ENCODE measurements at places on chromosomes 3 and 15.

- DNase-seq: no peak
Observed at GRCh38 chr3:62149539-62149938, 223.8 kb downstream of the FEZF2 start.

GRCh38 chr3:17129556-17129955 is 244.8 kb downstream of the PLCL2 start:
- DNase-seq: no peak

DNA sequence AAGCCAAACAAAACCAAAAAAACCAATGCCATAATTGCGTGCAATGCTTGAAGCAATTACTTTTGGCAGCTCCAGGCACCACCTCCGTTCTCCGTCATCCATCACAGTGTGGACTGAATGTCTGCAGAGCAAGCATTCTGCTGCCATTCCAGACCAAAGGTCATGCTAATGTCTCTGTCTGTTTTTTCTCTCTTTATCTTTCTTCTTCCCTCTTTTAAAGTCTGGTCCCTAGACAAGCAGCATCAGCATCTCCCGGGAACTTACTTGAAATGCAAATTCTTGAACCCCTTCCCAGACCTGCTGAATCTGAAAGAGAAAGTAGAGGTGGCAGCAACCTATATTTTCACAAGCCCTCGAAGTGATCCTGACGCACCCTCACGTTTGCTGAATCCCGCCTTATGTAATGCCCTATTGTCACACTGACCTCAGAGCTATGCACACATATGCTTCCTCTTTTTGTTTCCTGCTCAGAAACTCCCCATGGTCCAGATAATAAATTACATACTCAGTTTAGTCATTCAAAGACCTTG is 297.3 kb upstream of the PROK2 start:
- no peak for DNase-seq

- DNase-seq: no peak
Observed at GRCh38 chr15:64213646-64214045, 50.8 kb upstream of the PPIB start.

- DNase-seq: no peak
Observed at GRCh38 chr15:83927704-83928391, 273.9 kb downstream of the ADAMTSL3 start.

GRCh38 chr3:50318163-50318562 is 4.4 kb downstream of the HYAL2 start:
- no peak for DNase-seq

- no peak for DNase-seq
Observed at GRCh38 chr15:62665449-62665848, 377.1 kb upstream of the TPM1 start.

DNA sequence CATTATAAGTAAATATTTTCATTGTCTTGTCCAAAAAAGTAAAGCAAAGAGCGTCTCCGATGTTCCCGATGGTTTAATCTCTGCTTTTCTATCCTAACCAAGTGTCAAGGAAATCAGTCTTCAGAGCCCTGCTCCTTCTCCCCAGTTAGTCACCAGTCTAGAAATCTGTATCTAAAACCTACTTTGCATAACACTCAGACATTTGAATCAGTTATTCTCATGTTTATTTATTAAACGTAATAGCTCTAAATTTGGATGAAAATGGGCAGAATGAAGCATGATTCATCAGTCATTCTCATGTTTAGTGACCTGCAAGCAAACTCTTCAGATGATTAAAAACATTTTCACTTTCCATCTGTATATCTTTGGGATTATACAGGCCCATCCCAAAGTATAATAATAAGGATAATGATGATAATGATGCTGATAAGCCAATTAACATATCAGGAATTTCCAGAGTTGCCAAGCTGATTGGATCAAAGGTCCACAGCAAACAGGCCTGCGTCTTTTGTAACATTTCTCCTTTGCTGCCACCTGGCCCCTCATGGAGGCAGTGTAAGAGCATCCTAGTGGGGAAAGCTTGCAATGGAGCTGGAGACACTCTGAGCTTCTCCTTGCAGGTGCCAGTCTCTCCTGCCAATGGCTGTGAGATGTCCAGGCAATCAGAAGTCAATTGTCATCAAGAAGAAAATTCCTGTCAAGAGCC is 273.9 kb downstream of the IGSF11 start:
- peak; percentile 31 for DNase-seq

GRCh38 chr3:124383051-124383450 is 347.2 kb upstream of the UMPS start:
- no peak for DNase-seq

DNA sequence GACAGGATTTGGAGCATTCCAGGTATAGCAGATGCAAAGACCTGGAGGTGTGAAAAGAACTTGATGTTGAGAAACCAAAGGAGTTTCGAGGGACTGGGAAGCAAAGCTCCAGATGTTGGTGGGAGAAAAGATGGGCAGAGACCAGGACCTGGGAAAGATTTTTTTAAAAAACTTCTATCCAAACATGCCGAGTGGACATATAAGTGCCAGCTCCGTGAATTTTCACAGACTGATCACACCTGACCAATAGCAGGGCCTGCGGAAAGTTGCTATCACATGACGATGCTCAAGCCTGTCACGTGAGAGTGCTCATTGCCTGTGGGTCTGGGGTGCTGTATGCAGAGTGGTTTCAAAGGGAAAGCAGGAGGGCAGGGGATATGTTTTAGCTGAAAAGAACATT is 19.9 kb downstream of the SMAD6 start:
- no peak for DNase-seq

GRCh38 chr15:62647202-62647842 is 395.2 kb upstream of the TPM1 start:
- DNase-seq: peak; percentile 16

Measured in NCI-H510A treated with DMSO at 0.1 percent for 48 hours (cell line).